Stimulated activated CD8-positive, alpha-beta memory T cell treated with anti-CD3 and anti-CD28 coated beads, Interleukin-7, amount 100 ng/mL, for 1 hour (primary cell): ENCODE measurements at places on chromosomes 11 and 22.
A peak's percentile ranks its signal among the peaks of the same experiment; 100 is the strongest.

DNA sequence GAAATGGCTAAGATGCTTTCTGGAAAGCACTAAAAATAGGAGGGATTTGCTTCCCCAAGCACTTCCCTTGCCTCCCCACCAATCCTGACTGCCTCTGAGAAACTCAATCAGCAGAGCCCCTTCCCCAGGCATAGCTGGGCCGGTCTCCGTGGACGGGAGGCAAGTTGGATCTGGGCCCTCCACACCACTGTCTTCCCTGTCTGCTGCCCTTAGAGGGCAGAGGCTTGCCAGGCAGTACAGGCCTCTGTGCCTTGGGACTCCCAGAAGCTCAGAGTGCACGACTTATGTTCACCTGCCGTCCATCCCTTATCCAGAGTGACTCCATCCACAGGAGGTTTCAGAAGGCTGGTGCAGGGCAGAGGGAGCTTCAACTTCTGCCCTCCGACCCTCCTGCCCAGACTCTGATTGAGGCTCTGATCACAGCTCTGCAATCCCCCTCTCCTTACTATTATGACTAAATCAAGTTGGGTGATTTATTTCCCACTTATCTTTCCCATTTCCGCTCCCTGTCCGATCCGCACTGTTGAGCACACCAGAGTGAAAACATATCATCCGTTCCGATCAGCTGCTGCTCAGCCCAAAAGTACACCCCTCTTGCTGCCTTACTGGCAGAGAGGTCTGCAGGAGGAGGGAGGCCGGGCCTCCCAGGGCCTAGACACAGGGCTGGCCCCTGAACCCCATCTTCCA lies 71.8 kb downstream of the DSCAML1 start:
- DNase-seq: no peak

DNA sequence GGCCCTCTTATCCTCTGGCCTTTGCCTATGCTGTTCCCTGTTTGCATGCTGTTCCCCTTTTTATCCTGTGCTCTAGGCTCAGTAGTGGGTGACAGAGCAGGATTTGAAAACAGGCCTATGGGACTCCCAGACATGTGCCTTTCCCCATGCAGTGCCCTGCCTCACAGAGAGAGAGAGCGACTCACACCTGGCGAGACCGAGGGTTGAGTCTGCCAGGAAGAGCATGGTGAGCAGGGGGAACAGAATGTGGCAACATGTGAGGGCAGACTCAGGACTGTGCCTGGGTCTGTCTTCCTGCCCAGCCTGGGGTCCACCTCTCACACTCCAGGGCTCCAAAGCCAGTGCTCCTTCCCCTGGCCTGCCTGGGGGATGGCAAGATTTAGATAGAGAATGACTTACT lies 75.0 kb downstream of the NFAM1 start:
- DNase-seq: no peak

DNA sequence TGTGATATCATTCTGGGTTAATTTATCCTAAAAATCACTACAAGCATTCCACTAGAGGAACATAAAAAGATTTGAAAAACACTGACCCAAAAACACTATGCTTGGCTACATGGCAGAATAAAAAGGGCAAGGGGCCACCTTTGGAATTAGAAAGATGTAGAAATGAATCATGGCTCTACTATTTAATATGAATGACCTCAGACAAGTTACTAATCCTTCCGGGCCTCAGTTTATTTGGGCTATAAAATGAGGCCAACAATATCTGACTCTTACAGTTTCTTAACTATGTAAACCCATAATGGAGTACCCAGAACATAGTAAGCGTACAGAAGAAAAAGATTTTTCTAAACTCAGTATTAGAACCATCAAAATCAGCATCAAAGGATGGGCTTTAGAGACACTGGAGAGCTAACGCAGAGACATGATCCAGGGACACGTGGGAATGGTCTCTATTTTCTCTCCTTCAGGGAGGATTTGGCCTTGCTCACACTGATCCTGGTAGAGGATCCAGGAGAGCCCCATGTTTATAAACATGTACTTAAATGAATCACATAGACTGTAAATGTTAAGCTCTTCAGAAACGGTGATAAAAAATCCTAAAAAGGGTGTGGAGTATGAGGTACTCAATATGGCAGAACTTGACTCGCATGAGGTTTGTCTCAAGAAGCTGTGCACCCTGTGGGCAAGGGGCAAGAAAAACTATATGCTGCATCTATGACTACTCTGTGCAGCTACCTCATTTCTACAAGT lies 288.4 kb upstream of the PITPNB start:
- no peak for DNase-seq

GRCh38 chr22:32413719-32414118 lies 1.7 kb upstream of the RTCB start:
- no peak for DNase-seq

GRCh38 chr11:79918846-79919245 lies 478.0 kb upstream of the TENM4 start:
- DNase-seq: no peak

DNA sequence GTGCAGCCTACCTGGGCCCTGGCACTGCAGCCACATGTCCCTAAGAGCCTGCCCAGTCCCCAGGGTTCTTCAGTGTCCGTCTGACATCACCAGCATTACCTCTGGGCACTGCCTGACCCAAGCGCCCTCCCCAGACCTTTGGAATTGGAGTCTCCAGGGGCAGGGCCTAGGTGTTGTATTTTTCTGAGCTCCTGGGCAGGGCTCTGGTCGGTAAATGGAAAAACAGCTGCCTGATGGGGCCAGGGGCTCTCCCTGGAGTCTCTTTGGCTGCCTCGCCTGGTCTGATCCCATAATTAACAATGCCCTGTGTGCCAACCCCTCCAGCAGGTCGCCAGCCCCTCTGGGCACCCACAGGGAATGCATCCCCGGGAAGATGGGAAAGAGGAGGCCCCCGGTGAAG lies 710.2 kb downstream of the BRD1 start:
- no peak for DNase-seq

- DNase-seq: peak; percentile 70
Measured at GRCh38 chr11:57424792-57425564, 1.9 kb downstream of the SLC43A3 start.
